ENCODE measurements at places on chromosomes 5 and 9.

DNA sequence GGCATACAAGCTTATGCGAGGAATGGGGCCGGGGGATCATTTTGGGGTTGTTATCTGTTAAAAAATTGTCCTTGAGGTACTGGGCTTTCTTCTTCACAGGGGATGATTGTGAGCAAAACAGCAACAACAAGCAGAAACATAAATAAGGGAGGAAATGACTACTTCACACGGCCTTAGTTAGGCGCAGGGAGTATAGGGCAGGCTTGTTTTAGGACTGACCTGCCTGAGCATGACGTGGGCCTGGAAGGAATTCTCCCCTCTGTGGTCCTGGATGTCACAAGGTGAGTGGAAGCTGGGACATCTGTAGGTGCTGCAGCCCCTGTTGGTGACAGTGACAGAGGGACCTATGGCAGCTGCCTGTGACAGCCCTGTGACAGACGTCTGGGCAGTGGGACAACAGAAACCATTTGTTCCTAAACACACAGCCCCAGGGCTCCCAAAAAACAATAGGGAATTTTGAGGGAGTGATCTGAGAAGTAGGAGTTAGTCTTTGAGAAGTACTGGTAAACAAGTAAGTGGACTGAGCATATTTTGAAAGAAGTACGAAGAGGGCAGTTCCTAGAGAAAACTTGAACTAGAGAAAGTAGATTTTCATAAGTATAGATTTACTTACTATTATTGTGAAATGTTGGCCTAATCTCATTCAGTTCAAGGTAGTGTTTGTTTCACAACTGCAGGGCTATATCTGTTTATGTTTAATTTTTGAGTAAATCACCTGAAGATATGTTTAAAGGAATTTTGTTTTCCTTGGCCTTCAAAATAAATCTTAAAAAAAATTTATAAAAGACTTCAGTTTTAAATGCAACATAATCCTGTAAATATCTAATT lies 113.1 kb downstream of the KDM4C start:
- DNase-seq: no peak

DNA sequence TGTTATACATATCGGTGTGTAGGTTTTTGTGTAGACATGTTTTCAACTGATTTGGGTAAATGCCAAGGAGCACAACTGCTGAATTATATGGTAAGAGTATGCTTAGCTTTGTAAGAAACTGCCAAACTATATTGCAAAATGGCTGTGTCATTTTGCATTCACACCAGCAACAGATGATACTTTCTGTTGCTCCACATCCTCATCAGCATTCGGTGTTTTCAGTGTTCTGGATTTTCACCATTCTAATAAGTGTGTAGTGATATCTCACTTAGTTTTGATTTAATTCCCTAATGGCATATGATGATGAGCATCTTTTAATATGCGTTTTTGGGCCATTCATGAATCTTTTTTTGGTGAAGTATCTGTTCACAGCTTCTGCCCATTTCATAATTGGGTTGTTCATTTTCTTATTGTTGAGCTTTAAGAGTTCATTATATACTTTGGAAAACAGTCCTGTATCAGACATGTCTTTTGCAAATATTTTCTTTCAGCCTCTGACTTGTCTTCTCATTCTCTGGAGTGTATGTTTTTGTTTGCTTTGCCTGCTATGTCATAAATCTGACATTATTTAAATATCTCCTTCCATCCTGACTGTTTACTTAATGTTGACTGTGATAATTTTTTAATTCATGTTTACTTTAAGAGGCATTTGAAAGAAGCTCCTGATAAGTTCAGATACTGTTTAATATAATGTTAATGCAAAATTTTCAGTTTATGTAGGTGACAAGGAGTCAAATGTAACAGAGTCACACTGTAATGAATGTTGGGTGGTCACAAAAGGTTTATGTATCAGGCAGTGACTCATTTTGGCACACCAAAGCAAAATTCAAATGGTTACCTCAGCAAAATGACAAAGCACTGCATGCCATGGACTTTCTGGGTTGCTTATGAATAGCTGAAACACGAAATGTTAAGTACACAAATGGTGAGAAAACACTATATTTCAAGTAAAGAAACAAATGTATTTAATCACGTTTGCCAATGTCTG lies 181.1 kb upstream of the DAB2 start:
- DNase-seq: no peak

GRCh38 chr5:144189800-144190429 lies 19.2 kb downstream of the KCTD16 start:
- DNase-seq: no peak

GRCh38 chr5:2253040-2253975 lies 370.6 kb upstream of the IRX4 start:
- peak; percentile 40 for DNase-seq

Measured in left kidney (tissue), 8 donors.